ENCODE measurements at places on chromosomes 12 and 14.

- DNase-seq = no peak
These were observed 138.9 kb downstream of the GPR65 start for GRCh38 chr14:88143810-88144209.

- no peak for DNase-seq
These were observed 40.1 kb upstream of the DDHD1 start for GRCh38 chr14:53193193-53193592.

- DNase-seq = no peak
These were observed at the start of gene MSI1 for GRCh38 chr12:120368789-120369602. MSI1 (minus strand) TSS chr12:120369164; CDS start chr12:120369091, 73 bp downstream.

DNA sequence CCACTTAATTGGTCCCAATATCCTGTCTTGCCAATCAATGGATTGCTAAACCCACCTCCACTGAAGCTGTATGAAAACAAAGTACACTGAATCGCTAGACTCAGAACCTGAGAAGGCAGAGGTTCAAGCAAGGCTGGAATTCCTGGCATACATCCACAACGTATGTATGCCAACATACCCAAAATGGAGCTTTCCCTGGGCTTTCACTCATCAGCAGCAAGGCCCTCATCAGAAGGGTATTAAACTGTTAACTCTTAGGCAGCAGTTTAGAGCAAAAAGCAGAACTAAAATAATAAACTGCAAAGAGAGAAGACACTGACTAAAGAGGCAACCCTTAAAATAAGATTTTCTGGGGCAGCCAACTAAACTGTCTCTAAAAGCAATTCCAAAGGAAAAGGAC is 13.6 kb downstream of the MED13L start:
- DNase-seq = no peak

DNA sequence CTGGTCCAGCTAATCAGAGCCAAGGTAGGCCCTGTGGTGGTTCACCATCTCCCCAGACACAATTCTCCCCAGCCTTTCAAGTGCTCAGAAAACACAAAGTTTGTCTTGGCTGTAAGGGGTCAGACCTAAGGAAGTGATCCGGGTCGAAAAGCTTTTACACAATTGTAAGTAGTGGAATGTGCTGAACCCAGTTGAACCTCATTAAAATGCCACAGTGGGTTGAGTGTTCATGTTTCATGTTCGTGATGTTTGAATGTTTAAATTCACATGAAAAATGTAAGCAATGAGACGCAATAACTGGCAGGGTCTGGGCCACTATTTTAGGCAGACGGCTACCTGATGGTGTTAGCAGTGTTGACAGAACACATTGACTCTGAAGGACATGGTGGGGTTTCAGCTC is 60.9 kb upstream of the JDP2 start:
- no peak for DNase-seq

- no peak for DNase-seq
These were observed 1.4 kb downstream of the AQP5 start for GRCh38 chr12:49962861-49963765.

DNA sequence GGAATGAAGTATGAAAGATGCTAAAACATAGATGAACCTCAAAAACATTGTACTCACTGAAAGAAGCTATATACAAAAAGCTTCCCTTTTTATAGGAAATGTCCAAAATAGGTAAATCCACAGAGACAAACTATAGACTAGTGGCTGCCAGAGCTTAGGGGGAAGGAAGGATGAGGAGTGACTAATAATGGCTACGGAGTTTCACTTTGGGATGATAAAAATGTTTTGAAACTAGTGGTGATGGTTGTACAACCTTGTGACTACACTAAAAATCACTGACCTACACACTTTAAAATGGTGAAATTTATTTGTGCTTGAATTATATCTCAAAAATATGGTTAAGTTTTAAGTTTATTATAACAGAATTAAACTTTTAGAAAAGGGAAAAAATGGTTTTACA is 37.1 kb upstream of the AMN1 start:
- no peak for DNase-seq

DNA sequence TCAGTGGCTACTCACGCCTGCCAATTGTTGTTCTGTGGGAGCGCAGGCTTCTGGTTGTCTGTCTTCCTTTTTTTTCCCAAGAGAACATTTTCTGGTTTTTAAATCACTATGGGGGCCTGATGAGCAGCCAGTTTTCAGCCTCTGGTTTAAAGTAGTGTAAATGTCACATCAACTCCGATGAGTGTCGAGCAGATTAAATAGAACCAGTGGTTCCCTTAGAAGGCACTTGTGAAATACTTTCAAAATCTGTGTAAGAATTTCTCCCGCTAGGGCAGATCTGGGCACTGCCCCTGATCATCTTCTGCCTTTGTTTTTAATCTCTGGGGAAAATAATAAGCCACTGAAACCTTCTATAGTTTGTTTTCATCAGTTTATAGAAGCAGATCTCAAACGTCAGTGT is 130.4 kb downstream of the PRIMA1 start:
- no peak for DNase-seq

GRCh38 chr12:70543444-70543843 is 93.8 kb downstream of the PTPRB start:
- no peak for DNase-seq

GRCh38 chr14:39016733-39017095 is 86.3 kb downstream of the SEC23A start:
- DNase-seq = no peak

GRCh38 chr12:130236446-130236845 is 74.2 kb downstream of the FZD10 start:
- no peak for DNase-seq

GRCh38 chr12:44431647-44432343 is 444.3 kb downstream of the NELL2 start:
- DNase-seq = no peak

DNA sequence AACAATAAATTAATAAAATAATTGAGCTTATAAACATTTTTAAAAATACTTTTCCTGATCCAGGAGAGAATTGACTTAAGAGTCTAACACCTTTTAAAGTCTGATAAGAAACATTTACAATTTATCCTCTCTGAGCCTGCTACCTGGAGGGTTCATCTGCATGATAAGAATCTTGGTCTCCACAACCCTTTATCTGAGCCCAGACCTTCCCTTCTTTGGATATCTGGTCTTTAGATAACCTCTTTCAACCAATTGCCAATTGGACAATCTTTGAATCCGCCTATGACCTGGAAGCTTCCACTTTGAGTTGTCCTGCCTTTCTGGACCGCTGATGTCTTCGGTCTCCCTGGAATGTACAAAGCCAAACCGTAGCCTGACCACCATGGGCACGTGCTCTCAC is 1393.3 kb upstream of the TMEM132C start:
- DNase-seq = no peak

DNA sequence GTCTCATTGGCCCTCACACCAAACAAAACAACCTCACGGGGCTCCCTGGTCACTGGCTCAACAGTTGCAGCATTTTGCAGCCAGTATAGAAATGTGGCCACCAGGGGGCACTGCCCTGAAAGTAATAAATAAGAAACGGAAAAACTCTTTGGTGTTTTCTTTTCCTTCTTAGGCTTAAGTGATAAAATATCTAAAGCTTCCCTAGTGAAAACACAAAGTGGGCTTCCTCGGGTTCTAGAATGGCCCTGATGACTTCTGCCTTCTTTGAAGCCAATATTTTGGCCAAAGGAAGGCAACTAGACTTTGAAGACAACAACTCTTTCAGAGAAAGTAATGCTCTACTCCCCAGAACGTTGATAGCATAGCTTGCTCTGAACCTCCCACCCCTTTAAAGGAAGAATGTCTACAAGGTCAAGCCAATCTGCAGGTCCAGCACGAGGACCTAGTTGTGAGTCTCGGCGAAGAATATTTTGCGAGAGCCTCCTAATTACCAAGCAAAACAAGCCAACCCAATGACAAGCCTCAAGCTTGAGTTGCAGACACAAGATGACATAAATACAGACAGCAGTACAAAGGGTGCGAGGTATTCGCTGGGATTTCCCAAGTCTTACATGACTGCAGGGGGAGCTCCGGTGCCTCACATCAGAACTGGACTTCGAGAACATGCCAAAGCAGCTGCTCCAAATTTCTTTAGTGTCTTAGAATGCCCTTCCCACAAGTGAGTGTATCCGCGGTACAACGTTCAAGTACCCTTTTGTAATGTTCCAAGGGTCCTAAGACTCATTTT is 2.6 kb downstream of the ITPK1 start:
- DNase-seq = peak; percentile 69

GRCh38 chr12:33649992-33650391 is 210.4 kb upstream of the SYT10 start:
- DNase-seq = no peak

DNA sequence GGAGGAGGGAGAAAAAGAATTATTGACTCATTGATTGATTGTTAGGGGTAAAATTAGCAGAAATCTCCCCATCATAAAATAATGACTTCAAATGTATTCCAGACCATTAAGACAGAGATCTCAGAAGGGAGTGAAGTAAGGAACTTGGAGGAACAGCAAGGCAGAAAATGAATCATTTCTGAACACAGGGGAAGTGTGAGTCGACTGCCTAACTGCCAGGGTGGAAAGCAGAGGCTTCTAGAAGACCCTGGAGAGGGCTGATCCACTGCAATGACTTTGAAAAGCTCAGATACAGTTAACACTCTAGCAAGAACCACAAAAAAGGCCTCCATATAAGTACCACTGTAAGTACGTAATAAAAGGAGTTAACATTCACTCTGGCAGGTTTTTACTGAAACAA is 9.7 kb downstream of the GLTP start:
- no peak for DNase-seq

- DNase-seq = no peak
These were observed 53.3 kb upstream of the NR2C1 start for GRCh38 chr12:95126736-95127135.

GRCh38 chr12:56838621-56839488 is 75.7 kb downstream of the HSD17B6 start:
- no peak for DNase-seq

DNA sequence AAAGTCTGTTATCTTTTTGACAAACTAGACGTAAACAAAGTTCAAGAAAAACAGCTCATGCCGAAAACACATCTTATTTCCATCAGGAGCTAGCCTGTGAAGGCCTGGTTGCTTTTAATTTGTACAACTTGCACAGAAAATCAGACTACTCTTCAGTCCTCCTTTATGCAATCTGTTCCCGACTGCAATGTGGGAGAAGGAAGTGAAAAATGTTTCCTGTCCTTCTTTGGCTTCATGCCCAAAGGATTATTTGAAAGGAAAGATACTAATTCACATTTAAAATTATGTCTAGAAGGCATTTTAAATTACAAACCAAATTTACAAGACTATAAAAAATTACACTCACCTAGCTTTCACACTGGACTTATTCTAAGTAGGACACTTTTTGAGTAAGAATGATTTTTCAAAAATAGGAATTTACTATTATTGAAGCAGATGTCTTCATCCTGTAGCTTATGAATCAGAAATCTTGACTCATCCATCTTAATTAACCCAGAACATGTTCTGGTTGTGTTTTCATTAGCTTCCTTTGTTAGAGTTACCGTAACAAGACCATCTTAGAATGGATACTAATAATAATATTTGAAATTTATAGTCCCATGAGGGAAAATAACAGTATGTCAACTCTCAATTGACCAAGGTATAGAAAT is 272.6 kb downstream of the PRKD1 start:
- no peak for DNase-seq

GRCh38 chr14:102351023-102351422 is 11.7 kb downstream of the CINP start:
- DNase-seq = no peak

DNA sequence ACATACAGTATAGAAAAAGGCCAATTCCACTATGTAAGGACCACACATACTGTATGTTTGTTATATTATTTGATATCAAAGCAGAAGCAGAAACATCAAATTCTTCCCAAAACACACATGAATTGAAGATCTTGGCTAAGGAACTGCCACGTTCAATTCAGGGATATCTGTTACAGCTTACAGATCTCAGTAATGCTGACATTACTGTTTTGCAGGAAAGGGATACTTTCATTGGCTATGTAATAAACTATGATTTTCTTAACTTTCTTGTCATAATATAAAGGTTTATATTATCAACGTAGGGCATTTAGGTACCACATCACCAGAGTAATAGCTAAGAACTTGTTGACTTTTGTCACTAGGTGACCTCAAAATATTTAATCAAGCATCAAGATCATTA is 148.5 kb downstream of the PAX9 start:
- no peak for DNase-seq

- DNase-seq = no peak
These were observed 5.7 kb downstream of the PRKAB1 start for GRCh38 chr12:119673634-119674033.

DNA sequence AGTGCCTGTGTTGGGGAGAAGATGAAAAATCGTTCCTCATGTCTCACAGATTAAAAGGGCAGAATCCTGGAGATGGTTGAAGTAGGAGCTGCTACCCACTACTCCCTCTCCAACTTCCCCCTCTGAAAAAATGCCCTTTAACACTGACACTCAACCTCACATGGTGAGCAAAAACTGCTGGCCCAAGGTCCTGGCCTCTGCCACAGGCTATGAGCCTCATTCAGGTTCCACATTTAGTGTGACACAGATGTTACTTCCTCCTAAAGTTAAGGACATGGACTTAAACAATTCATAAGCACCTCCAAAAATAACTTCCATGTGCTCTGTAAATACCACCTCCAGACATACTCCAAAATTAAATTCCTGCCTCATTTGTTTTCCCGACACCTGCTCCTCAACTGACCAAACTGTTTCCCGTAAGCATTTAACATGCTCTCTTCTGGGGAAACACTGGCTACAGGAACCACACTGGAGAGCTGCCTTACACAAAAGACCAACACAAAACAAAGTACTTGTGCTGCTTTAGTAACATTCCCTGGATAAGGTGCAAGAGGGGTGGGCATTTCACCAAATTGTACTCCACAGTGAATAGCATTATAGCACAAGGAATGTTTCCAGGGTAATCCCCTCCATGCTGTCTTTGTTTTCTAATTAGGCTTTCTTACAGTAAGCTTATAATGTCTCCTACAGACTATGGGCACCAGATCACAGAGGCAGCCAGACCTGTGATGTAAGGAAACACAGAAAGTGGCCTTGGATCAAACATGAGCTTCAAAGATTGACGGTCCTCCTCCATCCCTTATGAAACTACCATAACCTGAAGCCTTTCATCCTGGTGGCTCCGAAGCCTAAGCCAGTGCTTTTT is 57.0 kb downstream of the PHLDA1 start:
- DNase-seq = no peak

- no peak for DNase-seq
These were observed 458.7 kb downstream of the TMTC2 start for GRCh38 chr12:83145325-83145840.

DNA sequence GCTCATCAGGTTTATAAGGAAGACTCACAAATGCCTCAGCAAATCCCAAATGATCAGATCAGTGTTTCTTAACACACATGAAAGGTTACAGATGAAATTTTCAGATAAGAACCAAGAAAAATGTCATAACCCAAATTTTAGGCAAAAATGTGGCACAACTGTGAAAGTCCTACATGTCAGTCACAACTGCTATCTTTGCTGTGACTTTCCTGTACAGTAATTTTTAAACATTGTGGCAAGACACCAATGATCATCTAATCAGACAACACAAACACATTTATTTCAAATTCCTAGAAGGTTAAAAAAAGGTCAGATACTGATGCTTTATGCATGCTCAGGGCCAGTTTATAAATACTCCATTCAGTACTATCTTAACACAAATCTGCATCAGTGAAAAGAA is 31.1 kb downstream of the NUDT4 start:
- no peak for DNase-seq

- no peak for DNase-seq
These were observed 568 bp upstream of the SIVA1 start for GRCh38 chr14:104752423-104752734.

All from effector memory CD4-positive, alpha-beta T cell (primary cell).